B cell (primary cell): ENCODE measurements at places on chromosomes 4 and X.

GRCh38 chr4:91485415-91485814, 818.4 kb upstream of the GRID2 start:
- no peak for DNase-seq
- H3K36me3 ChIP-seq = no peaks in the 10 kb centered on the region
- H3K27me3 ChIP-seq = no peaks in the 10 kb centered on the region
- H3K4me1 ChIP-seq = no peaks in the 10 kb centered on the region
- H3K27ac ChIP-seq = no peak overlapping the region

DNA sequence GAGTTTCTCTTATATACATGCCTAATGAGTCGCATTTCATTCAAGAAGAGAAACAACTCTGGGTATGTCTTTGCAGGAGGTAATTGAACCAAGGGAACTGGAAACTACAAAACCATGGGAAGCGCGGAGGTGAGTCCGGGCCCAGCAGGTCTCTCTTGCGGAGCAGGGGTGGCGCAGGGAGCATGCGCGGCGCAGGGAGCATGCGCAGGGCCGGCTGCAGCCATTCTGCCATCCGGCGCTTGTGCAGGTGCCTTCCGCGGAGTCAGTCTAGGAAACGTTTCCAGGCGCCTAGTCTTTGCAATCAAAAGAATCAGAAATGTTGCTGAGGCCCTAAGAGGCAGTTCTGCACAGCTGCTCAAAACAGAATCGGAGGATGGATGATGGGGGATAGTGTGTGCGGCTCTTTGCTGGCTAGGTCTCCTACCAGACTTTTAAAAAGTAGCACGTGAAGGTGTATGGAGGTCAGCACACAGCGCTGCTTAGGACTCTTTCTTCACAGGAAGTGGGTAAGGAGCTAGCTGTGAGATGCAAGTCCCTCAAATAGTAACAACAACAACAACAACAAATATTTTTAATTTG, 433.8 kb upstream of the FAT1 start:
- H3K27me3 ChIP-seq = no peaks in the 10 kb centered on the region
- H3K36me3 ChIP-seq = no peaks in the 10 kb centered on the region
- DNase-seq = no peak
- no peak overlapping the region for H3K27ac ChIP-seq

- no peak for DNase-seq
- no peaks in the 10 kb centered on the region for H3K36me3 ChIP-seq
- no peaks in the 10 kb centered on the region for H3K27me3 ChIP-seq
- H3K27ac ChIP-seq = no peak overlapping the region
- H3K4me3 ChIP-seq = no peak overlapping the region
These were observed 56.8 kb upstream of the PRDX4 start for GRCh38 chrX:23610495-23610894.

DNA sequence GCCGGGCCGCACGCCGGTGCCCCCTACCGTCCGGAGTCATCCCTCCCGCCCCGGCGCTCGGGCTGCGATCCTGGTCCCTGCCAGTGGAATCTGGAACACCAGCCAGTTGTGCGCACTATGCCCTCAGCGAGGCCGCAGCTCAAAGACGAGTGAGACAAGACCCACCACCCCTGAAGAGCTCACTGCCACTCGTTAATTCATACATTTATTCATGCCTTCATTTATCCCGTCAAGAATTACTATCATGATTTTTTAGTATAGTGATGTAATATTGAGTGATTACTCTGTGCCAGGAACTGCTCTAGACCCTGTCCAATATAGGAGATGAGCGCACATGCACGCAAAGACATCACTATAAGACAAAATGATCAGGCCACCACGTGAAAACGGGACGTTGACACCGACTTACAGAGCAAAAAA, 247 bp upstream of the PPA2 start:
- H3K36me3 ChIP-seq = no peaks in the 10 kb centered on the region
- H3K4me3 ChIP-seq = peak overlapping the region; percentile 97
- peak overlapping the region; percentile 99 for H3K27ac ChIP-seq
- peaks cover 4% of the 10 kb centered on the region for H3K27me3 ChIP-seq

DNA sequence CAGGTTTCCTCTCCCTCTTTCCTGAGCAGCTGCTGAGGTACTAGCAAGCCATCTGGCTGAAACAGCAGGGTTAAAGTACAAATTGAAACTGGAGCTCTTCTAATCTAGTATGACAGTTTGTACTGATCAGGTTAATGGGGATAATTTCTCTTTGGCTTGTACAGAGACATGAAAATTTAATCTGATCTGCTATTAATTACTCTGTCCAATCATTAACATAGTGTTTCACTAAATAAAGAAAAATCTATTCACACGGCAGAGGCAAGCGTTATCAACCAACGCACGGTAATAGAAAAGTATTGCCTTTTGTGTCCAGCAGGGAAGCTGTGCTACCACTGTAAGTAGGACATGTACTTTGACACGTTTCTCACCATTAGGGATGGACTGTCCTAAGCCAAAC, 71.1 kb downstream of the IGSF1 start:
- H3K4me3 ChIP-seq = no peak overlapping the region
- H3K4me1 ChIP-seq = no peaks in the 10 kb centered on the region
- no peak overlapping the region for H3K27ac ChIP-seq
- H3K36me3 ChIP-seq = no peaks in the 10 kb centered on the region
- no peak for DNase-seq

DNA sequence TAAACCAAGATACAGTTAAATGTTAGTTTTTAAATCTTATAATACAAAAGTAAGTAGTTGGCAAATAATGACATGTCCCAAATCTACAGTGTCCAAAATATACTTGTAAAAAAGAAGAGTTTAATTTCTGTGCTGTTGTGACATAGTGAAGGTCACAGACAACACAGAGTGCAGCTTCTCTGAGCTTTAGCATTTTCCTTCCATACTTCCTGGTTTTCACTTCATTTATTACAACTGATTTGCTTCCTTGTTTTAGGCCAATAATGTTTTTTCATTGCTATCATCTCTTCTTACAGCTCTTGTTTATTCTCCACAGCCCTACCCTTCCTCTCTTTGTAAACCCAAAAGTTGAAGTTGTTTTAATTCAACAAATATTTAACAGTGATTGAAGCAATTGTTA, 132.4 kb upstream of the TET2 start:
- H3K36me3 ChIP-seq = no peaks in the 10 kb centered on the region
- no peaks in the 10 kb centered on the region for H3K4me1 ChIP-seq
- H3K27me3 ChIP-seq = no peaks in the 10 kb centered on the region
- no peak overlapping the region for H3K4me3 ChIP-seq
- DNase-seq = no peak
- H3K27ac ChIP-seq = no peak overlapping the region

GRCh38 chr4:38818441-38818976, 13.9 kb upstream of the TLR1 start:
- H3K4me1 ChIP-seq = peaks cover 58% of the 10 kb centered on the region
- peaks cover 15% of the 10 kb centered on the region for H3K36me3 ChIP-seq
- peak; percentile 44 for DNase-seq
- no peak overlapping the region for H3K4me3 ChIP-seq
- peak overlapping the region; percentile 84 for H3K27ac ChIP-seq

- no peak overlapping the region for H3K27ac ChIP-seq
- no peaks in the 10 kb centered on the region for H3K27me3 ChIP-seq
- no peaks in the 10 kb centered on the region for H3K4me1 ChIP-seq
These were observed 3.9 kb downstream of the FABP2 start for GRCh38 chr4:119317990-119318389.

DNA sequence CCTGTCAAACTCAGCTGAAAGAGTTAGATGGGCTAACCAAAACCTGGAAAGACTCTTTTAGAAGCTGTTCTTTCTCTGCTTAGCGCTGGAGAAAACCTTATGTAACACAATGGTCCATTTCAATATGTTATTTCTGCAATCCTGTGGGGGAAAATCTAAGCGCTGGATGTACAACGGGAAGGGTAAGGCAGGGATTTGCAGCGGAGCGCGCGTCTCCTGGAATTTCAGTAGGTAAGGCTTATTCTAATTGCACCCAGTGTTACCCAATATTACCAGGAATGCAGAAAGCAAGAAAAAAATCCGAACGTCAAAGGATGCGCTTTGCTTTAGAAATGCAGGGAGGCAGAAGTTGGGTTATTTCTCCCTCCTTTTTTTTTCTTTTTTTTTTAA, 2.0 kb downstream of the HS3ST1 start:
- no peak overlapping the region for H3K27ac ChIP-seq
- H3K36me3 ChIP-seq = peaks cover 8% of the 10 kb centered on the region
- H3K27me3 ChIP-seq = no peaks in the 10 kb centered on the region
- H3K4me3 ChIP-seq = peak overlapping the region; percentile 96
- no peak for DNase-seq

DNA sequence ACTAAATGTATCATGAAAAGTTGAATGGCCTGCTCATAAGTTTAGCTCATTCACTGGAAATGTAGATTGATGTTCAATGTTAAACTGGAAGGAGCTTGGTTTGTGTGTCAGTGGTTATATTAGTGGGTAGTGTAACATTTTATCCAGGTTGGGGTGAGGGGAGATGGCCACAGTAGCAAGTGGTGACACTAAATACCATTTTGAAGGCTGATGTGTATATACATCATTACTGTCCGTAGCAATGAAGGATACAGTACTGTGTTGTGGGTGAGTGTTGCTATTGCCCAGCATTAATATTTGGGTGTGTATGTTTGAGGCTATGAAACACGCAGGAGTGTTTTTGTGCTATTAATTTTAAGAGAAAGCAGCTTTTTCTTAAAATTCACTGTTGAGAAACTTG, 6.3 kb downstream of the HMGB3 start:
- H3K4me1 ChIP-seq = peaks cover 9% of the 10 kb centered on the region
- no peaks in the 10 kb centered on the region for H3K36me3 ChIP-seq
- no peak for DNase-seq
- H3K27me3 ChIP-seq = peaks cover 10% of the 10 kb centered on the region
- H3K27ac ChIP-seq = no peak overlapping the region
- no peak overlapping the region for H3K4me3 ChIP-seq

GRCh38 chr4:71664366-71664765, 119.5 kb downstream of the GC start:
- no peaks in the 10 kb centered on the region for H3K27me3 ChIP-seq
- H3K27ac ChIP-seq = no peak overlapping the region
- H3K4me3 ChIP-seq = no peak overlapping the region
- no peak for DNase-seq
- H3K4me1 ChIP-seq = no peaks in the 10 kb centered on the region

DNA sequence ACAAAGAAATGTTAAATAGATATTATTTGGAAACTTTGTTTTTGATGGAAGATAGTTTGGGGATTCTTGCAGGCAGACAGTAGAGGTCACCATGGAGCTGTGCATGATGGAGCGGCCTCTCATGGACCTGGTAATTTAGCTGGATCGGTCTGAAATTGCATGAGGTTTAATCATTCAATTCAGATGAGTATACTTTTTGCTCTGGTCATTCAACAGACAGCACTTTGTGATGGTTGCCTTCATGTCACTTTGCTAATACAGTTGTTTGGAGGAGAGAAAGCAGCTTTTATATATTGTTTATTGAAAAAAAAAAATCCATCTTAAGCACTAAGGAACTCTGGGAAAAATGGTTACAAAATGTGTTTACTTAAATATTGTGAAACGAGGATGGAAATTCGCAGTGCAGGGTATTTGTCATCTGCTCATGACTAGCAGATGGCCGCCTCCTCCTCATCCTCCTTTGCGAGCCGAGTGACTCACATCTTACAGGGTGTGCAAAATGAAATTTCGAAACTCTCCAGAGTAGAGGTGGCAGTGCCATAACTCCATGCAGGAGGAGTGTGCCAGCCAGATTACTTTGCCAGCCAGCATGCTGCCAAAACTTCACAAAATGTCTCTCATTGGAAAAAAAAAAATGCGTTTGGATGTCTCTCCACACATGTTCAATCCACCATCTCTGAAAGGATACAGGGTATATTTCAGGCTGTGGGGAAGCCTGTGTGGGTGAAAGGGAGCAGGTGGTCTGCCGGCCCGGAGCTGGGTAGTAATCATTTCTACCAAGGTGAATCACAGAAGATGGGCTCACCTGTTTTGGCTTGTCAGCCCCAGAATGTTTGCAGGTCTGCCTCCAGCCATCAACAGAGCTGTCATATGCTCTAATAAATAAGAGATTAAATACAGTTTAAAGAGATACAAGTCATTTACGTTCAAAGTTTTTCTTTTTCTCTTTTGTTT, 314.9 kb upstream of the DIPK2B start:
- H3K4me3 ChIP-seq = no peak overlapping the region
- no peak overlapping the region for H3K27ac ChIP-seq
- DNase-seq = peak; percentile 43
- no peaks in the 10 kb centered on the region for H3K27me3 ChIP-seq
- no peaks in the 10 kb centered on the region for H3K36me3 ChIP-seq

DNA sequence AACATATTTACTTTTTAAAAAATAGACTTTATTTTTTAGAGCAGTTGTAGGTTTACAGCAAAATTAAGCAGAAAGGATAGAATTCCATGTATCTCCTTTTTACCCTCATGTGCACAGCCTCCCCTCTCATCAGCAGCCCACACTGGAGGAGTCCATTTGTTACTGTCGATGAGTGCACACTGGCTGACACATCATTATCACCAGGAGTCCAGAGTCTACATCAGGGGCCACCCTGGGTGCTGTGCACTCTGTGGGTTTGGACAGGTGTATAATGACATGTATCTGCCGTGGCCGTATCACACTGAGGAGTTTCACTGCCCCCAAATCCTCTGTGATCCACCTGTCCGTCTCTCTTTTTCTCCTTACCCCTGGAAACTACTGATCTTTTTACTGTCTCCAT, 26.3 kb downstream of the TBC1D14 start:
- no peak for DNase-seq
- no peak overlapping the region for H3K27ac ChIP-seq
- H3K27me3 ChIP-seq = no peaks in the 10 kb centered on the region
- H3K4me3 ChIP-seq = no peak overlapping the region
- peaks cover 40% of the 10 kb centered on the region for H3K4me1 ChIP-seq

- peak overlapping the region; percentile 18 for H3K27ac ChIP-seq
- H3K36me3 ChIP-seq = no peaks in the 10 kb centered on the region
- H3K27me3 ChIP-seq = peaks cover 33% of the 10 kb centered on the region
- DNase-seq = peak; percentile 81
- H3K4me3 ChIP-seq = no peak overlapping the region
These were observed 52.4 kb upstream of the TRIM2 start for GRCh38 chr4:153151535-153152455.

GRCh38 chr4:7070729-7071511, 3.1 kb upstream of the GRPEL1 start:
- no peak overlapping the region for H3K27ac ChIP-seq
- no peaks in the 10 kb centered on the region for H3K27me3 ChIP-seq
- no peaks in the 10 kb centered on the region for H3K36me3 ChIP-seq
- H3K4me3 ChIP-seq = no peak overlapping the region
- peaks cover 20% of the 10 kb centered on the region for H3K4me1 ChIP-seq
- peak; percentile 89 for DNase-seq

DNA sequence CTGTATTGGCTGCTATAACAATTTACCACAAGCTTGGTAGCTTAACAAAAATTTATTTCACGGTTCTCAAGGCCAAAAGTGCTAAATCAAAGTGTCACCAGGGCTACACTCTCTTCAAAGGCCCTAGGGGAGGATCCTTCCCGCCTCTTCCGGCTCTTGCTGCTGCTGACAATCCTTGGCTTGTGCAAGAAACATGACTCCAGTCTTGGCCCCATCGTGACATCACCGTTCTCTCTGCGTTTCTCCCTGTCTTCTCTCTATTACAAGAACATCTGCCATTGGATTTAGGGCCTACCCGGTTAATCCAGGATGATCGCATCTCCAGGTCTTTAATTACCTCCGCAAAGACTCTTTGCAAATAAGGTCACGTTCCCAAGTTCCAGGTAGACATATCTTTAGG, 10.4 kb upstream of the CLCN4 start:
- no peak overlapping the region for H3K27ac ChIP-seq
- no peak for DNase-seq
- H3K4me1 ChIP-seq = peaks cover 16% of the 10 kb centered on the region
- no peaks in the 10 kb centered on the region for H3K27me3 ChIP-seq
- peaks cover 18% of the 10 kb centered on the region for H3K36me3 ChIP-seq
- no peak overlapping the region for H3K4me3 ChIP-seq

GRCh38 chr4:20297261-20297660, 45.6 kb downstream of the SLIT2 start:
- no peak overlapping the region for H3K27ac ChIP-seq
- DNase-seq = no peak
- no peaks in the 10 kb centered on the region for H3K4me1 ChIP-seq
- H3K4me3 ChIP-seq = no peak overlapping the region
- no peaks in the 10 kb centered on the region for H3K27me3 ChIP-seq
